T follicular helper cell (primary cell): ENCODE measurements at places on chromosomes 2 and 18.

GRCh38 chr2:37748541-37748940 lies 77.1 kb upstream of the CDC42EP3 start:
- no peak for DNase-seq

- no peak for DNase-seq
These were observed 183.9 kb downstream of the DNER start for GRCh38 chr2:229530434-229530833.

DNA sequence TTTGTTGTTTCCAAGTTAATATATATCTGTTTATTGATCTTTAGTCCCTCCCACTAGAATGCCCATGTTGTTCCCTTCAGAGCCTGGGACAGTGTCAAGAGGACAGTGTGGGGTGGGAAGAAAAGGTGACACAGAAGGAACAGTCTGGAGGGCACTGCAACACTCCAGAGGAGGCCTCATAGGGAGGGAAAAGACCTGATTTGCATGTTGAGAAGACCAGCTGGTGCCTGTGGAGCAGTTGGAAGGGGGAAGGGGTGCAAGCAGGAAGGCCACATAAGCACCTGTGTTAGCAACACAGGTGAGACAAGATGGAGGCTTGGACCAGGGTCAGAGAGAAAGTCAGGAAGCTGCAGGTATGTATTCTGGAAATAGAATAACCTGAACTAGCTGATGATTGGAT lies 48.1 kb upstream of the FHOD3 start:
- DNase-seq: no peak

DNA sequence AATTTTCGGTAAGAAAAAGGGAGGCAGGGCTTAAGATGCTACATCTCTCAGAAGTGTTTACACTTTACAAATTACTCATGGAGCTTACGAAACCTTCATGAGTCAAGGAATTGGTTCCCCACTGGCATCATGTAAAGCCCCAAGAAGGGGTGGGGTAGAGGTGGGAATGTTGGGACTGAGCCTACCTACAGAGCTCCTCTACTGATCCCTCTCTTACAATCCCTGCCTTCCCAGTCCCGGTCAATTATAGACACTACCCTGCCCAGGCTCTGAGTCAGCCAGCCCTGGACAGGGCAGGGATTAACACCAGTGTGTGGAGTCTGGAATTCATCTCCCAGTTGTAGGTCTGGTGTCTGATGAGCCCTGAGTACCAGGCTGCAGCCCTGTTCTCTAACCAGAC lies 248.9 kb downstream of the PAX3 start:
- DNase-seq: no peak

DNA sequence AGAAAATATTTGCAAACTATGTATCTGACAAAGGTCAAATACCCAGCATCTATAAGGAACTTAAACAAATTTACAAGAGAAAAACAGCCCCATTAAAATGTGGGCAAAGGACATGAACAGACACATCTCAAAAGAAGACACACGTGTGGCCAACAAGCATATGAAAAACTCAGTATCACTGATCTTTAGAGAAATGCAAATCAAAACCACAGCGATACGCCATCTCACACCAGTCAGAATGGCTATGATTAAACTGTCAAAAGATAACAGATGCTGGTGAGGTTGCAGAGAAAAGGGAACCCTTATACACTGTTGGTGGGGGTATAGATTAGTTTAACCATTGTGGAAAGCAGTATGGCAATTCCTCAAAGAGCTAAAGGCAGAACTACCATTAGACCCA lies 64.3 kb upstream of the RBMS1 start:
- DNase-seq: no peak

- DNase-seq: no peak
These were observed 165.0 kb downstream of the LNPK start for GRCh38 chr2:175837046-175837445.

DNA sequence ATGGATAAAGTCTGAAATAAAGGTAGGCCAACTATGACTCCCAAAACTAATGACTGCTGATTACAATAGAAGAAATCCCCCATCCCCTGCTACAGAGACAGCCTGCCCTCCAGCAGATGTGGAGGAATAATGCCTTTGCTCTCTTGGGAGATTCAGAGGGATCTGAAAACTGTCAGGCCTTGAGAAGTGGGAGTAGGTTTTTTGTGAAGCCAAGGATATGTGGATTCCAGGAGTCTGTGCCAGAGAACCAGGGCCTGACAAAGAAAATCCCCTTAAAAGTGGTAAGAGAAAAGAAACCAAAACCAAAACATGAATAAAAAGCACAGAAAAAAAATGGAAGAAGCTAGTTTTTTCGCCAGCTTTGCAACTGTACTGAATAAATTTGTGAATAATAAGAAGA lies 397.6 kb downstream of the ZNF521 start:
- no peak for DNase-seq

DNA sequence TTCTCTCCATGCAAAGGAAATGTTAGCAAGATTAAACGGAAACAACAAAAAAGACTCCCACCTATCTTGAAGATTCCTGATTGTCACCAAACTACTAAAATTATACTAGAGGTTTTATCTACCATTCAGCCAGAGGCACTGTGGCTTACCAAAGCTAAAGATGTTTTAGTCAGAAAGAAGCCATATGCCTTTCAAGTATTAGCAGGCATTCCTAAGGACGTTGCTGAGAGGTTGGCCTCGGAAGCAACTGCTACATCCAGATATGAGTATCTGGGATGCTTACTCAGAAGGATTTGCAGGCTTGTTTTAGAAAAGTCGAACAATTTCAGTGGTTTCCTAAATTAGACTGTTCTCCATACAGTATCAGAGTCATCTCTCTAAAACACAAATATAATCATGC lies 88.3 kb upstream of the UBE2E3 start:
- no peak for DNase-seq

- DNase-seq: no peak
These were observed 19.3 kb downstream of the CCT7 start for GRCh38 chr2:73253400-73253799.

GRCh38 chr18:48161191-48161910 lies 230.9 kb upstream of the SMAD2 start:
- DNase-seq: peak; percentile 40

DNA sequence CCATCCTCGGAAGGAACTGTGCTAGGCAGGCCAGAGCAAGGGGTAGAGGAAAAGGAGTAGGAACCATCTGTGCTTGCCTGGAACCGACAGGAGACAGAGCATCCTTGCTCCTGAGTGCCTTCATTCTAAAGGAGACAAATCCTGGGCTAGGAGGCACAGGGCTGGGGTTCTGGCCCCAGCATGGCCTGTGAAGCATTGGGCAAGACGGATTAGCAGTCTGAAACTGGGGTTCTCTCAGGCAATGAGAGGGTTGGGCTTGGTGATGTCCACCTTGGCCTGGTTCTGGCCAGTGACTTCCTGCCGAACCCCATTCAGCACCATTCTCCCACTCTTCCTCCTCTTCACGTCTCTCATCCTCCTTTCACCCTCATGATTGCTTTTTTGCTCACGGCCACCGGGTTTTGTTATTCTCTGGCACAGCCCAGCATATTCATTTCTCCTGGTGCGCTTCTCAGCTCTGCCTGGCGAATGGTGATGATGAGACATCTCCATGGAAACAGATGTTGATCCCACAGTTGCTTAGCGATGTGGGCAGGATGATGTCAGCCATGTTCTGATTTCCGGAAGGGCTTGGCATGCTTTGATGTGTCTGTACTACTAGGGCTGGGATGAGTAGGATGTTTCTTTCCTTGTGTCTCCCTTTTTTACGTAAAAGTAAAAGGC lies 127.7 kb downstream of the CAPN13 start:
- DNase-seq: no peak

GRCh38 chr2:215401896-215402379 lies 33.9 kb downstream of the FN1 start:
- DNase-seq: no peak

- DNase-seq: no peak
These were observed 2.4 kb upstream of the SOX11 start for GRCh38 chr2:5689750-5690149.

- no peak for DNase-seq
These were observed 86.8 kb downstream of the METTL8 start for GRCh38 chr2:171346723-171347557.

DNA sequence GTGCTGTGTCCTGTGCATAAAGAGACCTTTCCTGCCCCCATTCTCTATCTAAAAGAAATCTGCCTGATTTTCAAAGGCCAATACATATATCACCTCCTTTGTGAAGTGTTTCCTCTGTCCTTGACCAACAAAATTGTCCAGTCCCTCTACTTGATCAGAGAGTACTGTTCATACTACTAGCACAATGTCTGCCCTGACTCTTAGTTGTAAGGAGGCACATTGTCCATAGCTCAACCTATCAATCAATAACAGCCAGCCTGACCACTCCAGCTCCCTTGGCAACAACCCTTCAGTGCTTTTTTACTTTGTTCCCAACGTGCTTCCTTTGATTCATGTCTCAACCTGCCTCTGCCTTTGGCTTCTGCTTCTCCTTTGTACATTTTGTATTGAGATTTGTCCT lies 398.9 kb downstream of the TRIB2 start:
- no peak for DNase-seq

DNA sequence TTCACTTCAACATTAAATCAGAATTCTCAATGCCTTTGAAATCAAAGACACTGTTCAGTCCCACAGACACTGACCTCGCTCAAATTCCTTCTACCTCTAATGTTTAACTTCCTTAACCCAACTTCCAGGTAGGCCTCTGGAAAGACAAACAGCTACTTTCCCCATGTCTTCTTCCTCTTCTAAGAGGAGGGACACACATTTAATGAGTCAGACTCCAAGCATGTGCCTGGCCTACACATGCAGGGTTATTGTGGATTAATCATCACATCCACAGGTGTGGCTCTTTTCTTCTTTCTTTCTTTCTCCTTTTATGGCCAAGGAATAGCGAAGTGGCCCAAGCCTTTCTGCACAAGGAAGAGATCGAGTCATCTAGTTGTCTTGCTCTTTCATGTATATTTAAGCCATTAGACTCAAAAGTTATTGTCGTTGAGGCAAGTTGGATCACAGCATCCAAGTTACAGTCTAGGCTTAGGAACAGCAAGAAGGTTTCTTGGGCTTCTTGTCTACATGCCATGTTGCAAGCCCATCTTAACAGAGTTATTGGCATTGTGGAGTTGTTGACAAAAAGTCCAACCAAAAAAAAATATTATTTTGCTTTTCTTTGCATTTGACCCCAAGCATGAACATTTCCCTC lies 387.8 kb downstream of the IRS1 start:
- no peak for DNase-seq

DNA sequence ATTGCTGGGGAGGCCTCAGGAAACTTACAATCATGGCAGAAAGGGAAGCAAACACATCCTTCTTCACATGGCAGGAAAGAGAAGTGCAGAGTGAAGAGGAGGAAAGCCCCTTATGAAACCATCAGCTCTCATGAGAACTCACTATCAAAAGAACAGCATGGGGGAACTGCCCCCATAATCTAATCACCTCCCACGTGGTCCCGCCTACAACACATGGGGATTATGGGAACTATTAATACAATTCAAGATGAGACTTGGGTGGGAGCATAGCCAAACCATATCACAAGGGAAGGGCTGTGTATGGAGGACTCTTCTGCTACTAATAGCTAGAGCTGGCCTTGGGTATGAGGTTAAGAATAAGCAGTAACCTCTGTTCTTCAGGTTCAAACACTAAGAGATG lies 8.8 kb upstream of the SETBP1 start:
- DNase-seq: no peak

DNA sequence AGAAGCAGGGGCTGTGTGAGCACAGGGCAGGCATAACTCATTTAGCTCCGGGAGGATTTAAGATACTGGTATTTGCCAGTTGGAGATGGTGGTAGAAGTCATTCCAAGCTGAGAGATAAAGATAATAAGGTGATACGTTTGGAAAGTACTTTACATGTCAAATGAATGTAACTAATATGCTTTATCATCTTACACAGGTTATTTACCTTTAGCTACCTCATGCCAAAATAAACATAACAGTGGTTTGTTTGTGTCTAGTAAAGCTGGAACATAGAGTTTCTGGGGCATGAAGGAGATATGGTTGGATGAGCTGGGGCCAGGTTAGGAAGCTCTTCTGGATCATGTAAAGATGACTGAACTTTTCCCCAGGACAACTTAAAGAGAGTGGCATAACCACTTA lies 126.9 kb upstream of the PIK3C3 start:
- DNase-seq: no peak

DNA sequence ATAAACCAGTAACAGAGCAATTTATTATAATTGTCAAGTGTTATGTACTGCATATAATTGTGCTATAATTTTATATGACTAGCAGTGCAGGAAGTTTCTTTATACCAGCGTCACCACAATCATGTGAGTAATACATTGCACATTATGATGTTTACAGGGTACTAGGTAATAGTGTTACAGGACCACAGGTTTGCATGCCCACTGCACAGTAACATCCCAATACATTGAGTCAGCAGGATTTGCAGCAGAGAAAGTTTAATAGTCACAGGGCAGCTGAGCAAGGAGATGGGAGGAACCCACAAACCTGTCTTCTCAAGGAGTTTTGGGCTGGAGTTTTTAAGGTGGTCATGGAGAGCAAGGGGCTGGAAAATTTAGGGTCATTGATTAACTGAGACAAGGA lies 1042.9 kb upstream of the ACVR2A start:
- DNase-seq: no peak

DNA sequence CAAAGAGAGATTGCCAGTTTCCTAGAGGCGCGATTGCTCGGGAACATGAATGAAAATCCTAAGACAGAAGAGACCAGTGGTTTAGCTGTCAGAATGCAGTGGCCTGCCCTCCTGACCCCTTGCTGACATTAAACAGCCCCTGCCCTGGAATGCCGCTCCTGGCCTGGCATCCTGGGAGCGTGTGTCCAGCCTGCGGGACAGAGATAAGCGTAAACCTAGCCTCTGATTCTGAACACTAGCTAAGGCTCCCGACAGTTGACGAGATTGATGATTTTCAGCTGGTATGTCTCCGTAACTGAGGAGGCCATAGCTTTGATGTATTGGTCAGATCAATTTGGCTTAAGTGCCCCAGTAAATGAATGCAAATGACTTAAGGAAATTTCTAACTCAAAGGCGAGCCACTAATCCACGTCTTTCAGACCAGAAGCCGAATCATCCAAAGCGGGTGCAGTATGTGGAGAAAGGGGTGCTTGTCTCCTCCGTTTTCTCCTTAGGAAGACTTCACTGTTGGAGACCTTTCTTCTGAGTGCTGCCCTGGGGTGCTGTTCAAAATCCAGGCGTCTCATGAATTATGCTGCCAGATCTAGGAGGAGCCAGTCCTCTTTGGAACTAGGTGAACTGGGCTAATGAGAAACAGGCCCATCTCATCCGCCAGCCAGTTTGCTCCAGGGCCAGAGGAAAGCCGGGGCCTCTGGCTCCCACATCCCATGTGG lies 142.5 kb upstream of the L3MBTL4 start:
- DNase-seq: no peak

DNA sequence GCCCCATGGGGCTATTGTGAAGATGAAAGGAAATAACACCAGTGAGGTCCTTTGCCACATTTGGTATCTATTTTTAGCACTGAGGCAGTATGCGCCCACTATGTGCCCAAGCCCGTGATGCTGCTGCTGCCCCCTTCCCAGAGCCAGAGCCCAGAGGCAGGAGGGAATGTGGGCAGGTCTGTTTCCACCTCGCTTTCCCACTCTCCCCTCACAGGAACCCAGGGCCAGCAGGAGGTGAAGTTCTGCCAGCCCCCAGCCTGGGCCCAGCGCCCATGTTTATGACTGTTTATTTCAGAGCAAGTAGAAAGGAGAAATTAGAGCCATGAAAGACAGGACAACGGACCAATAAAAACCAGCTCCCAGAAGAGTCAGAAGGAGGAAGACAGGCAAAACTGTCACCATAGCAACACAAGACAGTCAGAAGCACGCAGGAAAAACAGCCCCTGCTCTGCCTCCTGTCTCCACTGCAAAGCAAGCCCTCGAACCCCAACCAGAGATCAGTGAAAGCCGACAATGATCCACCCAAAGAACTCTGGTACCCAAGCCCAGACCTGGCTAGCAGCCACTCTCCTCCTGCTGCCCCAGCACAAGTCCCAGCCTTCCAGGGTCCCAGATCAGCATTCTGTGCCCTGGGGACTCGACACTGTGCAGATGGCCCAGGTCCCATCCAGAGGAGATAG lies 1.4 kb downstream of the CYRIA start:
- no peak for DNase-seq
